T-helper 17 cell (primary cell): ENCODE measurements at places on chromosomes 1 and 21. TPM values are rescaled to one million over a fixed set of nuclear protein-coding genes. Genes with fewer than 3 reads are reported as not detected.
A peak's percentile ranks its signal among the peaks of the same experiment; 100 is the strongest.

DNA sequence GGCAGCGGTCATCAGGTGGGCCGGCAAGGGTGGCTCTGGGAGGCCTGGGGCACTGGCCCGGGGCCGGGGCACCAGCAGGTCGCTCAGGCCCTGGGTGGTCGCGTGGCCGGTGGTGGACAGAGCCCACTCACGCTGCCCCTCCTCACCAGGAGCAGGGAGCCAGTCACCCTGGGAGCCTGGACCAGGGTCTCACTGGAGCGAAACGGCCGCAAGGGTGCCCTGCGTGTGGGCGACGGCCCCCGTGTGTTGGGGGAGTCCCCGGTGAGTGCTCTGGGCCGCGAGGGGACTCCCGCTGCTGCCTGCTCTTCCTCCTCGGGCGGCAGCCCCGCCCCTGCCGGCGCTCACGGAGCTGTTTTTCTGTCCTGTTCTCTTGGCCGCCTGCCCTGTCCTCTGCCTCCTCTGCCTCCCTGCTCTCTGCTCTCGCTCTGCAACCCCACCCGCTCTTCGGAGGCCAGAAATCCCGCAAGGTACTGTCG is 23.5 kb downstream of the RNF223 start:
- DNase-seq = no peak

- peak; percentile 33 for DNase-seq
Measured at GRCh38 chr1:7902478-7903085, 38.1 kb downstream of the TNFRSF9 start.

Gene CELA2B
- not detected for total RNA-seq

GRCh38 chr1:154427173-154428139 is 22.3 kb downstream of the IL6R start:
- no peak for DNase-seq

Gene GREM2
- total RNA-seq = 5.5 TPM

- no peak for DNase-seq
Measured at GRCh38 chr1:56557746-56558145, 21.6 kb downstream of the PLPP3 start.
